ENCODE measurements at places on chromosomes 4 and X.
A peak's percentile ranks its signal among the peaks of the same experiment; 100 is the strongest.

DNA sequence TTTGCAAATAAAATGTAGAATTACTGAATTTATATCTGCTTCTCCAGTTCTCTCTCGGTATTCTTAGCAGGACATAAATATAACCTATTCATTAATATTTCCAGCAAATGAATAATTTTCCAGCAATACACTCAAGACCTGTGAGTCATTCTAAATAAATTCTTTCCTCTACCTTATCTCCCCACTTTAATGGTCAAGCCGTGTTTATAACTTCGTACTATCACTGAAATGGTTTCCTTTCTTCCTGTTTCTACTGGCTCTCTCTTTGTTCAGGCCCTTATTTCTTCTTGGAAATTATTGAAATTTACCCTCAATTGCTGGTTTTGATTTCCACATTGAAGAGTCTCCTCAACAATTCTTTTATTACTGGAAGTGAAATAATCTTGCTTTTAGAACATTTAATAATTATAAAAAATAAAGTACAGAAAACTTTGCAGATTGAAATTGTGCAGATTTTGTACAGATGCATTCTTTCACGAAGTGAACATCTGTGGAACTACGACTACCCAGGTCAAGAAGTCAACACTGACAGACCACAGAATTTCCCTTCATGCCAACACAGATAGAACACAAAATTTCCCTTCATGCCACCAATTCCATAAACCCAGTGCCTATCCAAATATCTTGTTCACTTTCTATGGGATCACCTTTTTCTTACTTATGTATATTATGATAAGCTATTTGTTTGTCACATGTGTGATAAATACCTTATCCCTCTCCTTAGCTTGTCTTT lies 205.7 kb downstream of the FAT4 start:
- no peak for DNase-seq

DNA sequence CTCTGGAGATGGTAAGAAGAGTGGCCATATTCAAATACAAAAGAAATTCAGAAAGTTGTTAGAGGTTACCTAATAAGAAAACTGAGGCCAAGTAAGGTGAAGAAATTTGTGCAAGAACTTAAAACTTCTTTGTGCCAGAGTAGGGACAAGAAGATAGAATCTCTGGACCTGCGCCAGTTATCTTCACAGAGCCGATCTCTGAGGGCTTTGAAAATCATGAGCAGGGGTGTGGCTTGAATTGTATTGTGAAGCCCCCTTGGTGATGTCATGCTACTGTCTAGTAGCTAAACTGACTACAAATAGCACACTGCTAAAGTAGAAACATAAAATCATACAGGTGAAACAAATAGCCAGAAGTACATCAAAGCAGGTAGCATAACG lies 184.6 kb downstream of the UGT8 start:
- DNase-seq, result no peak

- DNase-seq, result no peak
Observed at GRCh38 chr4:7805533-7806337, 133.9 kb downstream of the AFAP1 start.

GRCh38 chr4:127084666-127085065 lies 548.1 kb upstream of the INTU start:
- no peak for DNase-seq

- DNase-seq, result no peak
Observed at GRCh38 chrX:7109838-7110793, 37.4 kb upstream of the STS start.

GRCh38 chr4:112751447-112751846 lies 114.5 kb downstream of the LARP7 start:
- DNase-seq, result no peak

DNA sequence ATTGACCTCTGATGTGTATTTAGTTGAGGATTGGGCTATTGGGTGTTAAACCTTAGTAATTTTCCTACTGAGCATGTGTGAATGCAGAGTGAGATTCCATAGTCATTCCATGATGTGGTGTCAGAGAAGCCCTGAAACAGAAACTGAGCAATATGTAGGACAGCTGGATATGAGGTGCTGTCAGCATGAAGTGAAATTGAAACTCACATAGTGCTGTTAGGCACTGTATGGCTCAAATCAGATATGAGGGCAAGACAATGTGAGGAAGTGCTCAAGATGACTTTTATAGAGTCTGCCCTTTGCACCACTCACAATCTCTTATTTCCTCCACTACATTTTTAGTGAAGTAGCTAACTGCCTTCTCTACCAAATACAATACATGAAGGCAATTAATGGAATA lies 188.3 kb downstream of the SH3BGRL start:
- no peak for DNase-seq

DNA sequence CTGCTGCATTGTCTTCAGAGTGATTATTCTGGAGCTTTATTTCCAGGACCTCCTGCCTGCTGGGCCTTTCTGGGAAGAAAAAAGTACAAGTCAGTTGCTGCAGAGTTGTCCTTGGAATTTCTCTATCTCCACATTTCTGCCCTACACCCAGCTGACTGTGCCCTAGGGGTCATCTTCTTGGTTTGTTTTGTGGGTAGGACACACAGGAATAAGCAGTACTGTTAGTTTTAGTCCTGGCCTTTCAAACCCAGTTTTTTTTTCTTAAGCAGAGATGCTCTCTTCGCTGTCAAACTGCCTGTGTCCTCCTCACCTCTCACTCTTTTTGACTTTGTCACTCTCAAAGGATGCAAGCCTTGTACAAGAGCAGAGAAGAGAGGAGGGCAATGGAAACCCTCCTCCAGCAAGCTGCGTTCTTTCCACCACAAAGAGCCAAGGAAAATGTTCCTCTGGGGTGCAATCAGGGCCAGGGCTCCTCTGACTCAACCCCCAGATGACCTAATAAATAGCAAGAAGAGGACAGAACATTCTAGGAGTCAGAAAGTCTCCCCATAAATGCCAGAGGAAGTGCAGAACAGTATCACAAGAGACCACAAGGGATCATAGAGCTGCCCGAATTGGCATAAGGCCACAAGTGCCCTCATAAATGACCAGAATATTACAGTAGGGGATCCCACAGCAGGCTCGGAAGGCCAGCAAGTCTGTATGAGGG lies 186.2 kb downstream of the RCHY1 start:
- no peak for DNase-seq

- no peak for DNase-seq
Observed at GRCh38 chrX:40552768-40553167, 28.0 kb upstream of the ATP6AP2 start.

DNA sequence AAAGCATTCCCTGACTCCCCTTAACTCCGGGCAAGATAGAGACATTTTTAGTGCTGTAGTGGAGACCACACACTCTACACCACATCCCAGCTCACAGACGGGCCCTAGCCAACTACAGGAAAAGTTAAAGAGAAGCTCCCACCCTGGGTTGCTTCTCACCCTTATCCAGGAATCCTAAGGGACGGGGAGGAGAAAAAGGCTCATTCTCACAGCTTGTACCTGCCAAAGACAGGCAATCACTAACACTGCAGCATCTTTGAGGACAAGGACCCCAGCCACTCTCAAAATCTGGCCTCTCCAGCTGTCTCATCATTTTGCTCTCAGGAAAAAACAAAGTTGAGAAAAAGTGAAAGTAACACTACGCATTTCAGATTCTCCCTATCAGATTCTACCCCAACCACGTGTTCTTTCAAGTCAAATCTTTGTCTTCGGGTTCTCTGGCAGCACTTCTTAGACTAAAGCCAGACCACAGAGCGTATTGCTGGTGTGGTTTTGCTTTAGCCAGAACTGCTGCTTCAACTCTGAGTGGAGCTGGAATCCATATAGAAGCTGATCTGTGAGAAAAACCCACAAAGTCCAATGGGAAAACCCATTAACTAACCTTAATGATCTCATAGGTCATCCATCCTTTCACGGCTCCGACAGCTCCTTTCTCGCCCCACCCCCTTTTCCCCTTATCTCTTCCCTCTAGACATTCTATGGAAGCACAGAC lies 605.9 kb upstream of the DIPK2B start:
- DNase-seq, result no peak

DNA sequence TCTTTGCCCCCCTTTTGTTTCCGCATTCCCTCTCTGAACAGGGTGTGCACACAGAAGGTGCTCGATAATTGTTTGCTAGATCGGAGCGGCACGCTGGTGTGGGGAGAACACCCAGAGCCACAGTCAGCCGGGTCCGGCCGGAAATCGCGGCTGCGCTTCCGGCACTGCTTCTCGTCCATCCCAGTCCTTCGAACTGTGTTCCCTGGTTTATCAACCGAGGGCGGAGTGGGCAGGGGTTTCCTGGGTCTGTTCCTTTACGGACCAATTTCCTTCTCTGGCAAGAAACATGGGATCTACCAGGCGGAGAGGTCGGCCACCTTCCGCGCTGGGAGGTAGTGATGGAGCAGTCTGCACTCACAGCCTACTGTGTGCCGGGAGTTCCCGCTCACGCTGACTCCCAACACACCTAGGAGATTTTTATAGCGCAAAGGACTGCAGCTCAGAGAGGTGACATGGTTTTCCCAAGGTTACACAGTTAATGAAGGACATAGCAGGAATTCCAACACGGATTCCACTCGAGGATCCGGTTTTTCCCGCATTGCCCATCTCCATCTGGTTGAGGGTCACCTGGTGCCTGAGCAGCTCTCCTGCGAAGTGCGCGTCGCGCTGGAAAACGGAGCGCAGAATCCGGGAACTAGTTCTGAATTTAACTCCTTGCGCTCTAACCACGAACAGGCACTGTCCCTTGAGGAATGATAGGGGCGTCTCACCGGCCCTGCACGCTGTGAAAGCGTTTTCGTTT lies 6.8 kb downstream of the MSX1 start:
- DNase-seq, result no peak

DNA sequence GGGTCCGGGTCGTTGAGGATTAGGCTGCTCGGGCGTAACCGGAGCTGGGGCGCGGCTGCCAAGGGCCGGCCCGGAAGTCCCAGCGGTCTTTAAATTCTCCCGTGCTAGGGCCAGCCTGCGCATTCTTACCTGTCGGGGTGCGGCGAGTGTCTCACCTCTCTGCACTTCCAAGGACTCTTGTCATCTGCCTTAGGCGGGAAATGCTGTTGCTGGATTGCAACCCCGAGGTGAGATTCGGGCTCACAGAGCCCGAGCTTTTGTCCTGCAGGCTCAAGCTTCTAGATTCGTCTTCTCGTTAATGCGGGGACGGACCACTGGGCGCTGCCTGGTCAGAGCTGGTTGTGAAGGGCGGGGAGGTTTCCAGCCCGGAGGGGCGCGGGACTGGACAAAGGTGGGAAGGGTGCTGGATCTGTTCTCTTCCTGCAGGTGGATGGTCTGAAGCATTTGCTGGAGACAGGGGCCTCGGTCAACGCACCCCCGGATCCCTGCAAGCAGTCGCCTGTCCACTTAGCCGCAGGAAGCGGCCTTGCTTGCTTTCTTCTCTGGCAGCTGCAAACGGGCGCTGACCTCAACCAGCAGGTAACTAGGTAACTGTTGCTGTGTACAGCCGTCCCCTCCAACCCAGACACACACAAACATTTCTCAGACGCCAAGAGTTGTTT lies at the start of gene ANKRD37:
ANKRD37 (plus strand) TSS at position 118 of the 662 bp plus-strand sequence; CDS start at position 201, 83 bp downstream.
- no peak for DNase-seq

DNA sequence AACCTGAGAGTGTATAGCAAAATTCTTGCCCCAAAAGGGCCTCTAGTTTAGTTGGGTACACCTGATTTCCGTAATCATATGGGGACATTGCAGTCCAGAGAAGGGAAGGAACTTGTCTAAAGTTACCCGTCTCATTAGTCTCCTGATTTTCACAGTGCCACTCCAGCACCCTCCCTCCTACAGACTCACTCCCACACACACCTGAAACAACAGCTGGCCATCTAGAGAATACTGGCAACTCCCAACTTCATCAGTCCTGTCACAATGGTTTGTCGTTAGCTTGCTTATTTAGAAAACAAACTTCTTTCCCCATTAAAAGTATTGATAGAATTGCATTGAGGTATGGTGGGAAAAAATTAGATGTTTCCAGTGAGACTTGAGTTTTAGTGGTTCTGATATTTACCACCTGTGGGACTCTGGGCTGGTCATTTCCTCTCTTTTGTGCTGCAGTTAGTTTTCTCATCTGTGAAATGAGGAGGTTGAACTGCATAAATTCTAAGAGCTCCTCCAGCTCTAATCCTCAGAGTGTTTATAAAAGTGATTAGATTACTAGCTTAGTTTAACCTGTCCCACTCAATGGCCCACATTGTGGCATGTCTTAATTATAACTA lies 1.7 kb downstream of the IL13RA1 start:
- DNase-seq, result no peak

- DNase-seq, result no peak
Observed at GRCh38 chrX:22118161-22118830, 86.2 kb downstream of the PHEX start.

DNA sequence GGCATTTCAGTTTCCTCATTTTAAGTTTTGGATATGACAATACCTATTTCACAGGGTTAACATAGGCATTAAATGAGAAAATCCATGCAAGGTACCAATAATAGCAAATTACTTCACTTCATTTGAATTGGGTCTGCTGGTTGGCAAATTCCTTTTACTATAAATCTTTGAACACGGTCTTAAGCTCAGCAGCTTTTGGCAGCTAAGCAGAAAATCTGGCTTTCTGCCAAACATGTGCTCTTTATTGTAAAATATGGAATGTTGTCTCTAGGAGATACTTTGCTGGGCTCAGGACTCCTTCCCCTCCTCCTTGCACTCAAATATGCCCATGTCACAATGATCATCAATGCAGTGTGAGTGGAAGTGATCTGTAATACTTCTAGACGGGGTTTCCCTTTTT lies 16.8 kb upstream of the DMP1 start:
- no peak for DNase-seq

- DNase-seq, result no peak
Observed at GRCh38 chrX:40685362-40685918, 38.1 kb upstream of the CXorf38 start.

- peak; percentile 0 for DNase-seq
Observed at GRCh38 chrX:53481816-53482465, 47.8 kb upstream of the HSD17B10 start.

- DNase-seq, result no peak
Observed at GRCh38 chrX:74526764-74527163, 87.7 kb downstream of the RLIM start.

GRCh38 chrX:150238632-150239382 lies 124.3 kb upstream of the MAMLD1 start:
- no peak for DNase-seq

- no peak for DNase-seq
Observed at GRCh38 chrX:133235830-133236229, 17.7 kb upstream of the TFDP3 start.

- DNase-seq, result no peak
Observed at GRCh38 chrX:56600987-56601386, 37.6 kb downstream of the UBQLN2 start.

All from stimulated activated CD8-positive, alpha-beta memory T cell treated with anti-CD3 and anti-CD28 coated beads, Interleukin-4, amount 100 ng/mL, for 4 hours (primary cell).